ENCODE measurements at places on chromosomes 4 and X.

DNA sequence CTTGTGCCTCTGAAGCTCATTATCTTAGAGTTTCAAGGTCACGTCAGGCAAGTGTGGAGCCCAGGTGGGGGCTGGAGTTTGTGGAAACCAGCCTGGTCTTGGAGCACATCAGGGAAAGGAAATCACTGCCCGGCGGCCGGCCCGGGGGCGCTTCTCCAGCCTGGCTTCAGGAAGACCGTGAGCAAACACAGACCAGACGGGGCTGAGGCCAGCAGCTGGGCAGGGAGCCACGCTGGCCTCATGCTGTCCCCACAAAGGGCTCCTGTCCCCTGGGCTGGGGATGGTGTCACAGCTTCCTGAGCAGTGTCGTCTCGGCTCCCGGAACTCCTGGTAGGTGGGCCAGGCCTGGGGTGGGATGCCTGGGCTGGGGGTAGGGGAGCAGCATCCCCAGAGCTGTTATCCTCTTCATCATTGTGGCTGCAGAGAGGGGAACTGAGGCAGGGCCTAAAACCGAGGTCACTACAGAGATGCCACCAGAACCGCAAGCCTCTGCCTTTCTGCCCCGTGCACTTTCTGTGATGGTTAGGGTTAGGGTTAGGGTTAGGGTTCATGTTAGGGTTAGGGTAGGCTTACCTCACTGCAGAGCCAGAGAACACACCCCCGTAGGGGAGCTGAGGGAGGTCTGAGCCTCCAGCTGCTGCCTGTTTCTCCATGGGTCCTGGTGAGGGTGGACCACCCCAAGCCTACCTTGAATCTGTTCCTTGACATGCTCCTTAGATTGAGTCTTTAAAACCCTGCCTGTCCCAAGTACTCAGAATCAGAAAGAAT lies 77.5 kb downstream of the HTRA3 start:
- no peak for DNase-seq

DNA sequence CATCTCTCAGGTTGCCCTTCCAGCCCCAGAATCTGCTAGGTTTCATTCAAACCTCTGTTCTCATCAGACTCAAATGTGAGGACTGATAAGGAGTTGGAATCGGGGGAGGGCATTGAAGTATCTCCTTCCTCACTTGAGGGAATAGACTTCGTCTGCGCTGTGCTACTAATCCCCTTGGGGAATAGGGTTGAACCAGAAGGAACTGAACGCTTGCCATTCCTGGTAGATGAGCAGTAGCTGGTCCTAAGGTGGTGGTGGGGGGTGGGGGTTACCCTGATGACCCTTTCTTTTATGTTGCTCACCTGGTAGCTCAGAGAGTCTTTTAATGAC lies 692 bp upstream of the SLC9A7 start:
- DNase-seq = peak; percentile 26

GRCh38 chrX:148871422-148872160 lies 371.2 kb downstream of the AFF2 start:
- peak; percentile 70 for DNase-seq

DNA sequence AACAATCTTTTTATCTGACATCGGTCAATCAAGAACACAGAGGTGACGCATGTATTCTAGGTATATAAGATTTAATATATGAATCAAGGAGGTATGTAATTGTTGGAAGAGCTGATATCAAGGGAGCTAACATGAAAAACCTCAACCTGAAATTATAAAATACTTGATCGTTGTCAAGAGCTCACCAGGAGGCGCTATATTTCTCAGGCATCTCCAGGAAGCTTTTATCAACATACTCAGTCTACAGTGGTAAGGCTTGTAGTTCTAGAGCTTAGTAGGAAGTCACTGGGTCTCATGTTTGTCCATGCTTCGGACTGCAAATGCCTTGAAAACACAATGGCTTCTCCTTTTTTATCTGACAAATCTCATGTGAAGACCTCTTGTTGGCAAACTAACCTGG lies 156.1 kb downstream of the GRXCR1 start:
- no peak for DNase-seq

GRCh38 chr4:64359489-64359888 lies 49.8 kb downstream of the TECRL start:
- DNase-seq = no peak

GRCh38 chr4:142952821-142953580 lies 106.9 kb upstream of the INPP4B start:
- DNase-seq = no peak

DNA sequence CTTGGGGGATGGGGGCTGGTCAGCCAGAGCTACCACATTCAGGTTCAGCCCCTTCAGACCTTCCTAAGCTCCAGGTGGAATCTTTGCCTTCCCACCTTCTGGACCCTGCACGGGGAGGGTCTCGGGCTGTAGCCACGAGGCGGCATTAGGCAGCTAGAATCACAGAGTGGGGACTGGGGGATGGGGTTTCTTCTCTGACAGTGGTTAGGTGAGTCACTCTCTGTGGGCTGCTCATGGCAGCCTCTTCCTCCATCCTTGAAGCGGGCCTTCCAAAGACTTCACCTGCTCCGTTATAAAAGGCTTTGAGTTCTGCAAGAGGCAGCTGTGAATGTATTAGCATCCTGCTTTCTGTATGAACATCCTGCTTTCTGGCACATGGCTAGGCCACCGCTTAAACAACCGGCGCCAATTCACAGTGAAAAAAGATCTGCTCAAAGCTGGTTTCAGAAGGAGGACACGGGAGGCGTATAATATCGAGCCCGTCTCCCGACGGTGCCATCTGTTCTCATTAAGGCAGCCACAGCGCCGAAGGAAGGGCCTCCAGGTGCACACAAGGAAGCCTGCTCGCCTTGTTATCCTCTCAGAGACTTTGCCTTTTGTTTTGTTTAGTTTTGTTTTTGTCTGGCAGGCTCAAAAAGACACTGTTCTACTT lies 74.3 kb upstream of the IGFBP7 start:
- DNase-seq = no peak

- no peak for DNase-seq
Measured at GRCh38 chr4:153684971-153685371, 891 bp downstream of the TLR2 start.

- DNase-seq = peak; percentile 42
Measured at GRCh38 chr4:153649572-153649991, 34.5 kb upstream of the TLR2 start.

GRCh38 chrX:36504625-36505024 lies 503.5 kb upstream of the FAM47C start:
- DNase-seq = no peak

DNA sequence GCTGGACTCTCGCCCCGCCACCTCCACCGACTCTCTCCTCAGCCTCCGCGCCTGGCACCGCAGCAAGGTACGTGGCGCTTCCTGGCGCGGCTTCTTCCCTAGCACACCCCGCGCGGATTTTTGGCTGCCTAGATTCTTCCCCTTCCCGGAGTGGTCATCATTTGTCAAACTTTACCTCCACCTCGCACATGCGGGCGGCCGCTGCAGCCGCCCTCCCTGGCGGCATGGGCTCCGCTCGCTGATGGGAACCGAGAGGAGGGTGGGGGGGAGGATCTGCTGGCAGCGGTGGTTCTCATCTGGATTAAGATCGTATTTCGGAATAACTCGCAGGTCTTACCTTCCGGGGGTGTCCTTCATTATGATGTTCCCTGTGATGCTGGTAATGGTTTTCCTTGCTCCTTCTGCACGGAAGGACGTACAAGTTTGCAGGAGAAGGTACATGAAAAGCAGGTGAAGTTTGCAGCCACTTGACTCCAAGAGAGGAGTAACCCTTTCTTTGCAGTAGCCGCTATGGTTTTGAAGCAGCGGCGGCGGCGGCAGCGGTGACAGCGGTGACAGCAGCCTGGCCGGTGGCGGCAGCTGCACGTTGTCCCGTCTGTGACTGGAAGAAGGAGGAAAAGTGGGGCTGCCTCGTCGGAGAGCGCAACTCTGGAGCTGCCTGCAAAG lies 2183.9 kb upstream of the TENM3 start:
- no peak for DNase-seq

DNA sequence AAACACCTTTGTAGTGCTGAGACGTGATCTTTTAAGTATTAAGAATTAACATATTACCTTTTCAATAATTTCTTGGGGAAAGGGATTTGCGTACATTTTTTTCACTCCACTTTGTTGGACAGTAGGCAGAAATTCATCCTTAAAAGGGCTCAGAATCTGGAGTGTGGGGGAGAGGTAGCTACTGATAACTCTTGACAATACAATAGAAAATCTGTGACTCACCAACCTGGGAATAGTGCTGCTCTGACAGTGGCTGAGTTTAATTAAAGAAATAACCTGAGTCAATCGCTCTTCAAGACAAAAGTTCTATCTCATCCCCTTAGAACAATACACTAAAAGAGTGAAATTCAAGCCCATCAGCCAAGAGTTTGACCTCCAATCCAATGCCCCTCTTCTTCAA lies 60.2 kb downstream of the SLC9A7 start:
- DNase-seq = no peak

DNA sequence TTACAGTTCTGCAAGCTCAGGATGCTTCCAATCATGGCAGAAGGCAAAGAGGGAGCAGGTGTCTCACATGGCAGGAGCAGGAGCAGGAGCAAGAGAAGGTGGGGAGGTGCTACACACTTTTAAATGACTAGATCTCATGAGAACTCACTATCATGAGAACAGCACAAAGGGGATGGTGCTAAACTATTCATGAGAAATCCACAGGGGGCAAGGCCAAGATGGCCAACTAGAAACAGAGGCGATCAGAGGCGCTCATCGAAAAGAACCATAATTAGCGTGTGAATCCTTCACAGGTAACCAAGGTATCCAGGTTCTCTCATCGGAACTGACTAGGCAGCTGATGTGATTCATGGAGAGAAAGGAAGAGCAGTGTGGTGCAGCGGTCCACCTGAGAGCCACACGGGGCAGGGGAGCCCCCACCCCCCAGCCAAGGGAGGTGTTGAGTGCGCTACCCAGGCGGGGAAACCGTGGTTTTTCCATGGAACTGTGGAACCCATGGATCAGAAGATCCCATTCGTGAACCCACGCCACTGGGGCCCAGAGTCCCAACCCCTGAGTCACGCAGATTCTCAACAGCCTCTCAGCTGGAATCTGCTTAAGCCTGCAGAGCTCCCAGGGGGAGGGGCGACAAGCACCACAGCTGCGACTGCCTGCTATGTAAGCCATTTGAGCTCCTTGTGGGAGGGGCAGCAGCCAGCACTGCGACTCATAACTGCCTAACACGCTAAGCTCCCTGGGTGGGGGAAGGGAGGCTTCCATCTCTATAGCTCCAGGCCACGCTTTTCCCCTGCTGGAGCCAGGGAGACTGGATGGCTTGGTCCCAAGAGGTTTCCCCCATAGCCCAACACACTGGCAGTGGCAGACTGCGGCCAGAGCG lies 46.7 kb downstream of the FGF16 start:
- DNase-seq = peak; percentile 88

DNA sequence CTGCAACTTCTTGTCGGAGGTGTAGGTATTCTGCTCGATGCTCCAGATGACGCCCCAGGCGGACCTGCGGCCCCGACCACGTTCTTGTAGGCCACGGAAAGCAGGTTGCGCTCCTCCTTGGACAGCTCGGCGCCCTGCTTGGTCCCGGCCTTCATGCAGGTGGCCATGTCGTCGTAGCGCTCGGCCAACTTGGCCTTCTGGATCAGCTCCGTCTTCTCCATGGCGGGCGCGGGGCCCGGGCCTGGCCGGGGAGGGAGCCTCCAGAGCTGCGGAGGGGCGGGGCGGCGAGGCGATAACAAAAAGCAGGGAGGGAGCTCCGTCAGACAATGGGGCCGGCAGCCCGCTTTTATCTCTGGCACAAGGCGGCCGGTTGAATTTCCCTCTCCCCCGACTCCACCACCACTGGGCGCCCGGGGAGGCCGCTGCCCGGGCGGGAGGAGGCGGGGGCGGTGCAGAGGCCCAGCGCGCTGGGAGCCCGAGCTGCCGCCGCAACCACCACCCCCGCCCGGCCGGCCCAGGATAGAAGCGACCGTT lies 28.3 kb upstream of the DRP2 start:
- no peak for DNase-seq
